ENCODE measurements at places on chromosomes 13 and 19.

DNA sequence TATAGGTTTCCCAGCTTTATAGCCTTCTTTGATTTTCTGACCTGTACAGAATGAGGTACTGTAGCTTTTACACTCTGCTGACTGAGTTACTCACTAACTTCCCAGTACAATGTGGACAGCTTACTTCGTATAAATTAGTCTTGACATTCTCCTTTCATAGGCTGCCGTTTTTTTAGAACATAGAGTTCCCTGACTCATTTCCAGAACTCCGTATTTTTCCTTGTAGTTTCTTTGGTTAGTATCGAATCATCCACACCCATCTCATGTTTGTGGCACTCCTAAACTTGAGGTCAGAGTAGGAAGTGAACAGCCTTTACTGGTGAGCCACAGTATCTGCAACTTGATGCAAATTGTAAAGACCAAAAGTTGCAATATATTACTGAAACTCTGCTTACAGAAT lies 303.9 kb downstream of the SLITRK5 start:
- no peak for DNase-seq

DNA sequence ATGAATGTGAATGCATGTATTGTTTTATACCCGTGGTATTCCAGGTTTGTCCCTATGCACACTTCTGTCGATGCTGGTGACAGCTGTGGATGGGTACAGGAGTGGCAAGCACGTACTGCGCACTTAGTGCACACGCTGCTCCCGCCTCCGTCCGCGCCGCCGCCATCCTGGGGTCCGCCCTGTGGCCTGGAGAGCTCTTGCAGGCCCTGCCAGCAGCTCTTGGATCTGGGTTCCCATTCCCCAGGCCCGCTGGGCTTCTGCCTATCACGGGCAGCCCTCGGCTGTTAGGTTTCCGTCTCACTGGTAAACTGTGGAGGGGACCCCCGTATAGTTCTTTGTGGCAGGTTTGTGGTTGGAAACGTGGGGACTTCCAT lies 4.0 kb downstream of the GNA11 start:
- DNase-seq, result no peak

DNA sequence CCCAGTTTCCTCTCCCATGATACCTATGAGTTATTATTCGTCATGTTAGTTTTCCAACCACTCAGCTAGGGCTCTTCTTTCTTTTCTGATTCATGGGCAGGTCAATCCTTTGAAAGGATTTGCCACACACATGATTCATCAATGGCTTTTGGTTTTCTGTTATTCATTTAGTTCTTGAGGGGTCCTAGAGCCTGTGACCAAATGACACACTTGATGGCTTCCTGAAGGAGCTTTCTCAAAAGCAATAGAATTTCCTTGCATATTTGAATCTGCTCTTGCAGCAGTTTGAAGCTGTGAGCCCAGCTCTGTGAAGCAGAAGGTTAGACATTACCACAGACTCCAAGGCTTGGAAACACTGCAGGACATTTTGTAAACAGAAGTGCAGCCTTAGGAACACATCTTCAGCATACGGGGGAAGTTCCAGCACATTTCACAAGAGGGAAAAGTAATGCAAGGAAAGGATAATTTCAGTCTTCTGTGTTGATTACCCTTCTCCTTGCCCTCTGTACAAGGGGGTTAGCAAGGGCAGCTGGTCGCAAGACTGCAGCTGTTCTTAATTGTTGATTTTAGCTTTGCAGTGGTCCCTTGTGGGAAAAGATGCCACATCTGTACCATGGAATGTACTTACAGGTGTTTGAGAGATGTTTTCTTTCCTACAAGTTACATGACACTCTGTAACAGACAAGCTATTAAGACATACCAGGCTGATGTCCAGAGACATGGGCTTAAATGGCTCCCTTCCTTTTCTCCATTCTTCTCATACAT lies 338.6 kb downstream of the KCNRG start:
- DNase-seq, result peak; percentile 63

DNA sequence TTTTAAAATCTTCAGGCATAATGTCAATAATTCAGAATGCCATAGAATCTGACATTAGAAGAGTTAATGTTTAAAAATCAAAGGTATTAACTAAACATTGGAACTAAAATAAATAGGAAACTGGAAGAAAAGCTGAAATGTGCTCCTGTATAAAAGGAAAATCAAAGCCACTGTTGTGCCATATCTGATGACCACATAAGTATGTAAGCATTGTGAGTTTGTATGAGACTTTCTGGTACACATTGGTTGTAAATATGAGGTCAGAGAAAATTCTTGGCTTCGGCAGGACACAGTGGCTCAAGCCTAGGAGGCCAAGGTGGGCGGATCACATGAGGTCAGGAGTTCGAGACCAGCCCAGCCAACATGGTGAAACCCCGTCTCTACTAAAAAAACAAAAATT lies 48.3 kb upstream of the INTS6 start:
- DNase-seq, result no peak

- DNase-seq, result peak; percentile 31
Measured at GRCh38 chr19:17296273-17296672, 7.0 kb downstream of the ABHD8 start.

GRCh38 chr19:58406818-58407657 lies 1.4 kb upstream of the ZNF584 start:
- peak; percentile 30 for DNase-seq

DNA sequence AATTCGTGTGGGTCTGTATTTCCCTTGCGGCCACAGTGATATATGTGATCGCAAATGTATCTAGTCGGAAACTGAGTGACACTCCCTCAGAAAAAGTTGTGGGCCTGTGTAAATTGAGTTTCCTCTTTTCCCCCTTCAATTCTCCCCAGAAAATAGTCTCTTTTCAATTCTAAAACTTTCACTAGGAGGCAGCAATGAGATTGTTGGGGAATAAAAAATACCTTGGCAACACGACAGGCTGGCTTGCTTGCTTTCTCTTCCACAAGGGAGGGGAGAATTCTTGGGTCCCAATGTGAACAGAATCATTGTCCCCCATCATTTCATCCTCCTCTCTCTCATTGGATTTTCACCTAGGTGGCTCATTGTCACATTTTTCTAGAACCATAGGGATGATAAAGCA lies 3.7 kb upstream of the SOX21 start:
- DNase-seq, result no peak

GRCh38 chr13:59690857-59691500 lies 472.7 kb downstream of the DIAPH3 start:
- peak; percentile 54 for DNase-seq

GRCh38 chr13:113969973-113970611 lies 3.8 kb downstream of the C13orf46 start:
- no peak for DNase-seq

DNA sequence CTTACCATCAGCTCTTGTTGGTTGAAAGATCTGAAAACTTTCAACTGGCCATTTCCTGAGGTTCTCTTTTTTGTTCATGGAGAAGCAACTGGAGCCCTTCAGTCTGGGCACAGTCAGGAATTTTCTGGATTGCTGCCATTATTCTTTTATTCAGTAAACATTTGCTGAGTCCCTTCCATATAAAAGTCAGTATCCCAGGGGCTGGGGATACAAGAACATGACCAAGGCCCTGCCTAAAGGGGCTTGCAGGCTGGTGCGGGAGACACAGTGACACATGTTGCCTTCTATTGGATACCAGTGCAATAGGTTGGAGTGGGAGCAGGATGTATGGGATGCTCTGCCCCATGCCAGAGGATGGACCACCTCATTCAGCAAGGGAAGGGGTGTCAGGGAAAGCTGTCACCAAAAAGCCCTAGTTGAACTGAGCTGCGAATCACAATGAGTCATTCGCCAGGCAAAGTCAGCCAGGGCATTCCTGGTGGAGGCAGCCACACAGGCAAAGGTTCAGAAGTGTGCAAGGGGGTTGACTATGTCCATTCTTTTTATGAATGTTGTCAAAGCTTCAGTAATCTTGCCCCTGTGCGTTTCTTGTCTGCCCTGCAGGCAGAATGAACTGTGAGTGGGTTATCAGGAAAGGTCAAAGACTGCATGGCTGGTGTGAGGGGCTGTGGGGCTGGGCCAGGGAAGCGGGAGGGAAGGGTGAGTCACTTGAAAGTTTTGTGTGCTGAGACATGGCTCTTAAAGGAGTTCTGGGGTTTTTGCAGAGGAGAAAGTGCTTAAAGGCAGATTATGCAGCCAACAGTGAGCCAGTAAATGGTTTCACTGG lies 395.9 kb downstream of the KCNRG start:
- DNase-seq, result peak; percentile 90

DNA sequence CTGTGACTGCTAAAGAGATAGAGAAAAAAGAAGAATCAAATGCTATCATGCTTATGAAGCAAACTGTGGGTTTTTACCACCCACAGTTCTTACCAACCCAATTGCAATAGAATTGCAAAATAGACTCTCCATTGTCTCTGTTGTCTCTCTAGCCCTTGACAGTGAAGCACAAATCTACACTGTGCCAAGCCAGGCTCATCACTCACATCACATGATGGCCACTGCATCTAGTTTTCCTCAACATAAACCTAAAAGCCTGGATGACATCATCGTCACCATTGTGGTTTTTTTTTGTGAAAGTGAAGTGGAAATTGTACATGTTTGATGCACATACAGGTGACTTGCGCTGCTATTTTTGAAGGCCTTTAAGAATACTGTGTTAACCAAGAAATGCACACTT lies 56.1 kb downstream of the KL start:
- no peak for DNase-seq

- DNase-seq, result no peak
Measured at GRCh38 chr13:98044301-98044700, 90.8 kb downstream of the IPO5 start.

GRCh38 chr13:97276862-97277269 lies 54.7 kb downstream of the MBNL2 start:
- peak; percentile 76 for DNase-seq

DNA sequence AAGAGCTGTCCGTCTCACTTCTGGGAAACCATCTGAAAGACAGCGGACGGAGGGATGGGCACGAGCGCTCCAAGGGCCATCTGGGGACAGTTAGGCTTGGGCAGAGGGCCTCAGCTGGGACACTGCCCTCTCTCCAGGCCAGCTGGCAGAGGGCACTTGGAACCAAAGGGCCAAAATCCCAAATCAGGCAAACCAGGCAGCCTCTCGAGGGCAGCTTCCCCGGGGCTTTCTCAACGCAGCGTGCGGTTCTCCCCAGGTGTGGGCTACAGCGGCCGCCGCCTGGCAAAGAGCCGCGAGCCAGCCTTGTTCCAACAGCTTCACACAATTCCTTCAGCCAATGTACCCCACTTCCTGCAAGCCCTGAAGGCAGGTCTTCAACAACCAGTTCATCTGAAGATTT lies 5.0 kb downstream of the MLLT1 start:
- DNase-seq, result no peak

DNA sequence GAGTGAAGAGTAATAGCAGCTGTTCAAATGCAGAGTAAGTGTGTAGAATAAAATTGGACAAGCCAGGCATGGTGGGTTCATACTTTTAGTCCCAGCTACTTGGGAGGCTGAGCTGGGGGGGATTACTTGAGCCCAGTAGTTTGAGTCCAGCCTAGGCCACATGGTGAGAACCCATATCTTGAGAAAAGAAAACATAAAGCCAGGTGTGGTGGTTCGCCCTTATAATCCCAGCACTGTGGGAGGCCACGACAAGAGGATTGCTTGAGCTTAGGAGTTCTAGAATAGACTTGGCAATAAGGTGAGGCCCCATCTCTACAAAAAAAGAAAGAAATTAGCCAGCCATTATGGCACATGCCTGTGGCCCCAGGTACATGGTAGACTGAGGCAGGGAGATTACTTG lies 1241.1 kb downstream of the UQCRFS1 start:
- no peak for DNase-seq

- DNase-seq, result no peak
Measured at GRCh38 chr13:68078874-68079273, 848.7 kb upstream of the PCDH9 start.

GRCh38 chr13:79405501-79405830 lies 589 bp downstream of the RBM26 start:
- peak; percentile 35 for DNase-seq

- DNase-seq, result no peak
Measured at GRCh38 chr13:36804588-36804987, 14.4 kb upstream of the RFXAP start.

GRCh38 chr13:34035676-34036325 lies 217.9 kb downstream of the RFC3 start:
- peak; percentile 65 for DNase-seq

GRCh38 chr13:113976711-113977684 lies 3.1 kb upstream of the C13orf46 start:
- peak; percentile 87 for DNase-seq

DNA sequence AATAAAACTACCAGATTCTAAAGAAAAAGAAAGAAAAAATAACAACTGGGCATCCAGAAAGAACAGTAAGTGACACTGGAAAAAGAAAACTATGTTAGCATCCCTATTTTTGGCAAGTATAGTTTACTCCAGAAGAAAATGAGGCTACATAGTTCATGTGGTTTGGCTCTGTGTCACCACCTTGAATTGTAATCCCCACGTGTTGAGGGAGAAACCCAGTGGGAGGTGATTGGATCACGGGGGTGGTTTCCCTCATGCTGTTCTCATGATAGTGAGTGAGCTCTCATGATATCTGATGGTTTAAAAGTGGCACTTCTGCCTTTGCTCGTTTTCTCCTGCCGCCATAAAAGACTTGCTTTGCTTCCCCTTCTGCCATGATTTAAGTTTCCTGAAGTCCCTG lies 76.9 kb downstream of the ITGBL1 start:
- DNase-seq, result peak; percentile 87

DNA sequence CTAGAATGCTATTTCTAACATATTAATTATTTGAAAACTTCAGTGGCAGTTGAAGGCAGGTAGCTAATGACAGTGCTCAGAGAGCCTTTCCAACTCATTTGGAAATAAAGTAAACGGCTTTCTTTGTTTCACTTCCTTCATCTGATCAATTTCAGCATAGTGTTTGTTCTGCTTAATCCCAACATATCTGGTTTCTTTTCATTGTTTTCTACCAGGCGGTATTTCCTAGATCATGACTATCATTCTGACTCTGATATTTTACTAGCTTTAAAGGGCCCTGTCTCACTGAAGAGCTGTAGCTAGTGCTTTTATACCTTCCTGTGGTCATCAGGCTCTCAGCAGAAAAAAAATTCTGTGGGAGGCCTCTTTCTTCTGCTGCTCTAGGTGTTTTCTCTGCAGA lies 178.6 kb downstream of the RBM26 start:
- DNase-seq, result no peak

DNA sequence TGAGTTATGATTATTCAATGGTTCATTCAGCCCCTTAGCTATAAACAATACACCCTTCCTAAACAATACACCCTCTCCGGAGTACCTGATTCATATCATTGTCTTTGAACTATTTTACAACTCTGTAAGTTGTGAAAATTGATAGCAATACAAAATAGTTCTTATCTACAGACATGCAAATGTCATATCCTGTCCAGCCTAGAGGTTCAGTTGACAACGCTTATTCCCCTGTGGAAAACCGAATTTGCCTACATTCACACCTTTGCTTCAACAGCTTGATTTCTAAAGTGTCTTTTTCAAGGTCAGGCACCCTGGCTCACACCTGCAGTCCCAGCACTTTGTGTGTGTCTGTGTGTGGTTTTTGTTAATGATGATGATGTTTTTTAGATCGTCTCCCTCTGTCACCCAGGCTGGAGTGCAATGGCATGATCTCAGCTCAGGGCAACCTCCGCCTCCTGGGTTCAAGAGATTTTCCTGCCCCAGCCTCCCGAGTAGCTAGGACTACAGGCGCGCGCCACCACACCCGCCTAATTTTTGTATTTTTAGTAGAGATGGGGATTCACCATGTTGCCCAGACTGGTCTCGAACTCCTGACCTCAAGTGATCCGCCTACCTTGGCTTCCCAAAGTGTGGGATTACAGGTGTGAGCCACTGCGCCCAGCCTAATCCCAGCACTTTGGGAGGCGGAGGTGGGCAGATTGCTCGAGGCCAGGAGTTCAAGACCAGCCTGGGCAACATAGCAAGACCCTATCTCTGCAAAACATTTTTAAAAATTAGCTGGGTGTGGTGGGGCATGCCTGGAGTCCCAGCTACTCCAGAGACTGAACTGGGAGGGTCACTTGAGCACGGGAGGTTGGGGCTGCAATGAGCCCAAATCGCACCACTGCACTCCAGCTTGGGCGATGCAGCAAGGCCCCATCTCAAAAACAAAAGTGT lies 9.6 kb downstream of the C19orf53 start:
- DNase-seq, result no peak

Measured in fibroblast of skin of back (primary cell).